ENCODE measurements at places on chromosomes 2 and 18. TPM values are rescaled to one million over a fixed set of nuclear protein-coding genes. Genes with fewer than 3 reads are reported as not detected.

The RNU2-63P gene
- total RNA-seq, result not detected

The CEP68 gene
- 10.7 TPM for total RNA-seq

The ZBTB14 gene
- total RNA-seq, result 8.7 TPM

The ASPRV1 gene
- total RNA-seq, result 0.17 TPM

The PKP4 gene
- total RNA-seq, result 25.6 TPM

The SEMA4F gene
- 13.7 TPM for total RNA-seq

The TUBA4B gene
- total RNA-seq, result 0.26 TPM

The ARHGAP28 gene
- total RNA-seq, result 0.09 TPM

The ANTXR1 gene
- 167 TPM for total RNA-seq

The RUFY4 gene
- total RNA-seq, result not detected

The POU3F3 gene
- not detected for total RNA-seq

The XIRP2 gene
- total RNA-seq, result not detected

The BOLL gene
- total RNA-seq, result not detected

The CELF4 gene
- not detected for total RNA-seq

The PLEKHH2 gene
- 0.92 TPM for total RNA-seq

The SCN1A gene
- total RNA-seq, result not detected

The TEKT4 gene
- not detected for total RNA-seq

The SERPINB12 gene
- not detected for total RNA-seq

The SKOR2 gene
- total RNA-seq, result not detected

The REG1A gene
- not detected for total RNA-seq

The APCDD1 gene
- not detected for total RNA-seq

The C2orf78 gene
- not detected for total RNA-seq

The HAT1 gene
- 78.8 TPM for total RNA-seq

The DNAJC5G gene
- not detected for total RNA-seq

The NYAP2 gene
- total RNA-seq, result 0.02 TPM

The ADD2 gene
- total RNA-seq, result 23.6 TPM

The KLHL30 gene
- total RNA-seq, result 0.11 TPM

The DNAH7 gene
- 0.93 TPM for total RNA-seq

The MYO3B gene
- total RNA-seq, result not detected

The ESPNL gene
- 0.44 TPM for total RNA-seq

The UPP2 gene
- total RNA-seq, result not detected

The KCNK3 gene
- 1.4 TPM for total RNA-seq

The ZEB2 gene
- total RNA-seq, result 6.2 TPM

The PLGLB2 gene
- 0.49 TPM for total RNA-seq

The TWIST2 gene
- 19.4 TPM for total RNA-seq

The C2orf81 gene
- 4.4 TPM for total RNA-seq

The BCL11A gene
- 0.04 TPM for total RNA-seq

The BMP10 gene
- total RNA-seq, result not detected

The LAMA3 gene
- total RNA-seq, result 29.5 TPM

The ACYP2 gene
- total RNA-seq, result 7.8 TPM

The ZNF521 gene
- total RNA-seq, result not detected

Measured in A549 treated with DMSO at 1 μM for 4 hours (cell line).